Bronchial epithelial cell (primary cell): ENCODE measurements at places on chromosomes 4 and X.

GRCh38 chr4:182240161-182241130, 2.8 kb upstream of the TENM3 start:
- DNase-seq, result peak; percentile 5

DNA sequence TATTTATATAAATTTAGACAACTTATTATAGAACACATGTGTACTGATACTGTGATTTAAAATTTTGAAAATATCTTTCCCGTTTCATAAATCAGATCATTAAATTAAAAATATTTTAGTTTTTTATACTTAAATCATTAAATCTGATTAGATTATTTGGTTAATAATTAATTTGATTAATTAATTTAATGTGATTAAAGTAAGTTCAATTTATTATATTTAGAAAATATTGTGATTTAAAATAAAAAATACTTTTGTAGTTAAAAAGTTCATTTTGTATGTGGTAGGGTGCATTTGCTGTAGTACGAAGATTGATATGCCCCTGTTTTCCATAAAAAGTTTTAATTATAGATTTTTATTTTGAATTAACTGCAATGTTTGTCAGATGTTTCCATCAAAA, 1323.4 kb downstream of the RAPGEF2 start:
- no peak for DNase-seq

DNA sequence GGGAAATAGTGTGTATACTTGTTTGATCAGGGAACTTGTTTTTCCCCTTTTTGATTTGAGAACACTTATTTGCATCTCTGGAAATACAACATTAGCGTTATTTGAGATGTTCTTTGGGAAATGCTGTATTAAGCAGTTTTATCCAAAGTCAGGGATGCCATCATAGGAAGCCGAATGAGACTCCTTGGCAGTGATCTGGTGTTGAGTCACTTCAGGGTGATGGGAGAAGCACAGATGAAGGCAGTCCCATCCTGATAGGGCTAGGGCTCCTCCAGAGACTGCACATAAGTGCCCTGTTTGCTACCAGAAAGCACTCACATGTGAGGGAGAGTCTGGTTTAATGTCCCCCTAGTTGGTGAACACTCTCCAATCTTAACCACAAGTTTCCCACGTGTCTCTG, 62.3 kb downstream of the IL1RAPL1 start:
- no peak for DNase-seq

GRCh38 chrX:19678941-19679340, 163.6 kb upstream of the MAP3K15 start:
- peak; percentile 78 for DNase-seq

DNA sequence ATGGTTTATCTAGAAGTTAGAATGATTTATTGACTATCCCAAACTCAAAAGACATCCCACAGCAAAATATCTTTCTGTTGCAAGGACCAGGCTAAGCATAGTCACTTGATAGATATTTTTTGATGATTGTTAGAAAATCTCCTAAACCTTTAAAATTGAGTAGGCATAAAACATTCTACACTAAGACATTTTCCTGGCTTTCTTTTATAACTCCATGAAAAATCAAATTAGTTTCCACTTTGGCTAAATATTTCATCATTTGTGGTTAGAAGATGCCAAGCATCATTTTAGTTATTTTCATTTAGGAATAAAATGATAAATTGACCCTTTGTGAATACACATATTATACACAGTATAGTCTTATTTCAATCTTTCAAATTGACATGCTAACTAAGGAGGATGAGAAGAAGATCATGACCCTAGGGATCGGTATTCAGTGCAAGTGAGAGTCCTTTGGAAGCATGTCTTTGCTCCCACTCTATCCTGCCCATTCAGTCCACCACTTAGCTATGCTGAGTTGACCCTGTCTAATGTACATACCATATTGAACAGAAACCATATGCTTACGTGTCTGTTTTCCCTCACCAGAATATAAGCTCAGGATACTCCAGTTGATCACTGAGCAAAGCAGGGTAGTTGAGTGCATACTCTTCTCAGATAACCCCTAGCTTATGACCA, 136.6 kb upstream of the OTUD4 start:
- no peak for DNase-seq

GRCh38 chr4:177391953-177392352, 50.3 kb downstream of the AGA start:
- DNase-seq, result peak; percentile 61
